ENCODE measurements at places on chromosomes 16 and 17.

DNA sequence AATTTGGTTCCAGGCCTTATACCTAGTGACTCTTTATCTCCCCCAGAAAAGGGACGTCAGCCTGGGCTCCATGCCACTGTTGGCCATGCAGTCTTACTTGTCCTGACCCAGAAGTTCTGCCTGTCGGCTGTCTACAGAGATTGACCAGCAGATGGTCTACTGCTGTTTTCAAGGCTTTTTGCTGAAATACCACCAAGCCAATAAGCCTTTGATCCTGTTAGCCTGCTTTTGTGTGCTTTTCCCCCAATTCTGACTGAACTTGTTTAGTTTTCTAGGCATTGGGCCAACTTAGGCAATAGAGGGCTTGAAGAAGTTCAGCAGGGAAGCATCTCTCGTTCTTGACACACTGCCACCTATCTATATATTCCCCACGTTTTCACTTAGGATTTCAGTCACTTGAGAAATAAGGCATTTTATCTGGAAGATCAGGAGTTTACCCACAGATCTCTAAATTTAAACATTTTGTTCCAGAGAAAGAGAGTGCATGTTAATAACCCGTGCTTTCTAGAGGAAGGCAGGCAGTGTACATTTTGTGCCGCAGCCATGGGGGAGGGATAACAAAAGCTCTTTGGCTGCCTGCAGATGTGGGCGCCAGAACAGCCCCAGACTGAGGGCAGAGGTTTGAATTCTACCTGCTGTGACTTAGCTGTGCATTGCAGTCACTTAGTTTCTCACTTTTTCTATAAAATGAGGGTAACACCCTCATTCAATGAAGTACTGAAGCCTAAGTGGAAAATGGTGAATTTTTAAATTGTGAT is 12.3 kb upstream of the CARMIL2 start:
- DNase-seq, result no peak

GRCh38 chr17:27756467-27757371 is 43.6 kb downstream of the NOS2 start:
- DNase-seq, result no peak

DNA sequence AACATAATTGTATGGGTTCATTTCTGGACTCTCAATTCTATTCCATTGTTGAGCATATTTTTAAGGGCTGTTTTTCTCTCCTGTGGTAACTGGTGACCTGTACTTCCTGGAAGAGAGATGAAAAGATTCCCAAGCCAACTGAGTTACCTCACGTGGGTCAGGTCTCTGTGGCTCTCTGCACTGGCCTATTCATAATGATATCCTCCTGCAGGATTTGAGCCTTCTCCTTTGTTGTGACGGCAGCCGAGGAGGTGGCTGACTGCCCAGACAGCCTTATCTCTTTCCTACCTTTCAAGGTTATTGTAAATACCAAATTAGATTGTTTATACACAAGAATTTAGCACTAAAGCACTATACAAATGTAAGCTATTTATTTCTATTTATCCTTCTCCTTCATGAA is 2.7 kb upstream of the ACE start:
- no peak for DNase-seq

GRCh38 chr17:50241431-50241830 is 32.8 kb upstream of the TMEM92 start:
- no peak for DNase-seq

DNA sequence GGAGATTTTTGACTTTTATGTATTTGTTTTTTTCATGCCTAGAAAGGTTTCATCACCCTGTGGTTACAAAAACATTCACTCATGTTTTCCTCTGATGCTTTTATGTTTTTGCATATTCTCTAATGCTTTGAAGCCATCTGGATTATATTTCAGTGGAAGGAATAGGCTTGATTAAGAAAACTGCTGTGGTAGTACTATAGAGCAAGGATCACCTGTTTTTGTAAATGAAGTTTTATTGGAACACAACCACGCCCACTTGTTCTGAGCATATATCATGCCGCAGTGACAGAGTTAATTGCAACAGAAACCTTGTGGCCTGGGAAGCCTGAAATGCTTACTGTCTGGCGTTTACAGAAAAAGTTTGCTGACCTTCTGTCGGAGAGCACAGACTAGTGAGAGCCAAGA is 11.5 kb downstream of the COX10 start:
- no peak for DNase-seq

GRCh38 chr16:26316683-26317464 is 625.1 kb downstream of the HS3ST4 start:
- no peak for DNase-seq

DNA sequence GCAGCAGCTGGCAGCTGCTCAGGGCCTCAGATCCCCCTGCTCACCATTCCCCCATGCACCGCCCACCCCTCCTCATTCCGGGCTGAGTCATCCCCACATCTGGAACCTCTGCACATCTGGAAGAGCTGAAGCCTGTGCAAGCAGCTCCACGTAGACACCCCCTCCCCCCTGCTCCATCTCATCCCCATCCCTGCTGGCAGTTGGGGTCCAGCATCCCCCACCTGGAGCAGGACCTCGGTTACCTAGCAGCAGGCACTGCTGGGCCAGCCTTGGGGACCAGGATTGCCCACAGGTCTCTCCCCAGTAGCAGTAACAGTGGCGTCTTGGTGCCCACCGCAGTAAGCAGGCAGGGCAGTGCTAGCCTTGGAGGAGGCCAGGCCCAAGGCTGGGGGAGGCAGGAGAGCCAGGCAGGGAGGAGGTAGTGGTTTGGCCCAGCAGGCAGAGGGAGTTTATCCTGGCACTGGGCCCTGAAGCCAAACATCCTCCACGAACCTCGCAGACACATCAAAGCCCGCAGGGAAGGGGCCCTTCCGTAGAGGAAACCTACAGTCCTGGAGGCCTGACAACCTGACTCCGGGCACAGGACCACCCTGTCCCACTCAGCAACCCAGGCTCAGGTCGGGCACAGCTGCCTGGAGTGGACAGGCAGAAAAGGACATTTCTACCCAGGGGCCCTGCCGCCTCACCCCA is 7.7 kb upstream of the TMEM92 start:
- no peak for DNase-seq

DNA sequence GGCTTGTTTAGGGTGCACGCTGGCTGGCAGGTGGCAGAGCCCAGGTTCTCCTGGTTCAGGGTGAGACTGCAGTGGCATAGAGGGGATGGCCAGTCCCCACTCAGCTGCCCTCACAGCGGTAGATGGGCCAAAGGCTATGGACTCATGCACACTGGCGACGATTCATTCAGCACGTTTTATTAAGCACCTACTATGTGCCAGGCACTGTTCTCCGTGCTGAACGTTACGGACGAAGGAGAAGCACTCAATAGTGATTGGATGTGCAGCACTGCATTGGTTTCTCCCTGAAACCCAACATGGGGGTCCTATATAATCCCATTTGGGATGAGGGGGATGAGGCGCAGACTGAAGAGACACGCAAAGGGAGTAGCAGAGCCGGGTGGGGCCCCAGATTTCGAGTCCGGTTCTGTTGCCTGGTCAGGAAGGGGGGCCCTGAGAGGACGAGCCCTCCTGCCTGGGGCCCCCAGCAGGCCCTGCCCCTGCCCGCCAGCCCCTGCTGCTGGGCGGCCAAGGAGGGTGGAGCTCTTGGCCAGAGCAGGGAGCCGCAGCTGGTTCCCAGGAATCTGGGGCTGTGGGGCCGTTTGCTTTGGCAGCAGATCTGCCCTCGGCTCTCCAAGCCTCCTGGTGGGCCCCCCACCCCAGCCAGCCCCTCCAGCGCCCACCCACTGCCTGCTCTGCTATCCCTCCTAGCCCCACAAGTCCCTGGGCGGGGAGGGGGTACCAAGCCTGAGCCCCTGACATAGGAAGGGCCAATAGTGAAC is 8.8 kb downstream of the GLIS2 start:
- no peak for DNase-seq

- DNase-seq, result no peak
These were observed 10.6 kb upstream of the TMIGD1 start for GRCh38 chr17:30344283-30345088.

DNA sequence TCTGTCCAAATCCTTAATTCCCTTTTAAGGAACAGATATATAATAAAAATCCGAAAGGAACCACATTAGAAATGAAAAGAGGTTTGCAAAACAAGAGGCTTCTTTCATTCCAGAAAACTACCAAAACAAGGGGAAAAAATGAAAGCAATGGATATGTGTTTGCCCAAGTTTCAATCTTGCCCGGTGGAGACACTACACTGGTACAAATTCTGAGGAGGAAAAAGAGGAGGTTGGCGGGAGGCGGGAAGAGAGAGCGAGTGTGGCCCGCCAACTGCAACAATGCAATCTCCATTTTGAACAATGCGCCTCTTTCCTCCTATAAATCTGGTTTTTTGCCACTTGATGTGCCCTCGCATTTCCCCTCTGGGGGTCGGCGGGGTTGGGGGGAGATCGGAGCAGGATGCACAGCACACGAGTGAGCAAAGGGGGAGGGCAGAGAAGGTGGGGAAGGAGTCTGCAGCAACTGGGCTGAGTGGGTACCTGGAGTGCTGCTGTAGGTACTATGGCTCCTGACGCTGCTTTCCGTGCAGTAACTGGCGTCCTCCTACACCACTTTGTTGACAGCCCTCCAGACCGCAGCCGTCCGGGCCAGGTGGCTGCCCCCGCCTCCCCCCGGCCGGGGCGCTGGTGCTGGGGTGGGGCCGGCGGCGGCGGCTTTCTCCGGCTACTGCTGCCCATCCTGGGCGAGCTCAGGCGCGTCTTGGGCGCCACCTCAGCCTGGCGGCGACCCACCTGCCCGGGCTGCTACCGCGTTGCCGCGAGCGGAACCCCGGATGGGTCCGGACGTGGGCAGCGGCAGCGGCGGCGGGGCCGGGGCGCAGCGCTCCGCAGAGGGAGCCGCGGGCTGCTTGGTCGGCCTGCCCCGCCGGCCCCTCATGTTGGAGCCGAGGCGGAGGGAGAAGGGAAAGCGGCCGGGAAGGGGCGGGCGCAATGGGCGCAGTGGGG is 93.8 kb upstream of the PLEKHM1 start:
- DNase-seq, result no peak

DNA sequence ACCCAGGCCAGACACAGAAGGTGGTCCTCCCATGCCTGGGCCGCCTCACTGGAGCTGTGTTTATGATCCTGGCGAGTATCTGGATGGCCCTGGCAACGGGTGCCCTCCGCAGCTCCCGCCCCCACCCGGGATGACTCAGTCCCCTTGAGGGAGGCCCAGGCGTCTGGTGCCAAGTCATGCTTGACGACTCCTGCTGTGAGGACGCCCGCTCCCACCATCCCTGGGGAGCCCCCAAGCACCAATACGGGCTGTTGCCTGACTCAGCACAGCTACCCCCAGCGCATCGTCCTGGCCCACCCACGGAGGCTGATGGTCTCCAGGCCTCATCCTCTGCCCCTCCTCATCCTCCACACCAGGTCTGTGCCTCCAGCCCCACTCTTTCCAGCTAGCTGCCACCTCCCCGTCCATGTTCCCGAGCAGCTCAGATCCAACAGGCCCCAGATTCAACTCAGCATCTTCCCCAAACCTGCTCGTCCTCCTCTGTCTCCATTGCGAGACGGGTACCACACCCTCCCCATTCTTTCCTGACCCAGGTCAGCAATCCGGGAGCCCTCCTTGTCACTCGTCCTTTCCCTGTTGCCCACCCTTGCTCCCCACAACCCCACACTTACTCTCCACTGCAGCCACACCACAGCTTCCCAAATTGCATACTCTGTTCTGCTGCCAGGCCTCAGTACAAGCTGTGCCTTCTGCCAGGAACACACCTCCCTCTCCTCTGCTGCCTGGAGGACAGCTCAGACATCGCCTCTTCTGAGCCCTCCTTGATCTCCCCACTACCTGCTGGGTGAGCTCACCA is 2.6 kb downstream of the CAMKK1 start:
- DNase-seq, result peak; percentile 48

DNA sequence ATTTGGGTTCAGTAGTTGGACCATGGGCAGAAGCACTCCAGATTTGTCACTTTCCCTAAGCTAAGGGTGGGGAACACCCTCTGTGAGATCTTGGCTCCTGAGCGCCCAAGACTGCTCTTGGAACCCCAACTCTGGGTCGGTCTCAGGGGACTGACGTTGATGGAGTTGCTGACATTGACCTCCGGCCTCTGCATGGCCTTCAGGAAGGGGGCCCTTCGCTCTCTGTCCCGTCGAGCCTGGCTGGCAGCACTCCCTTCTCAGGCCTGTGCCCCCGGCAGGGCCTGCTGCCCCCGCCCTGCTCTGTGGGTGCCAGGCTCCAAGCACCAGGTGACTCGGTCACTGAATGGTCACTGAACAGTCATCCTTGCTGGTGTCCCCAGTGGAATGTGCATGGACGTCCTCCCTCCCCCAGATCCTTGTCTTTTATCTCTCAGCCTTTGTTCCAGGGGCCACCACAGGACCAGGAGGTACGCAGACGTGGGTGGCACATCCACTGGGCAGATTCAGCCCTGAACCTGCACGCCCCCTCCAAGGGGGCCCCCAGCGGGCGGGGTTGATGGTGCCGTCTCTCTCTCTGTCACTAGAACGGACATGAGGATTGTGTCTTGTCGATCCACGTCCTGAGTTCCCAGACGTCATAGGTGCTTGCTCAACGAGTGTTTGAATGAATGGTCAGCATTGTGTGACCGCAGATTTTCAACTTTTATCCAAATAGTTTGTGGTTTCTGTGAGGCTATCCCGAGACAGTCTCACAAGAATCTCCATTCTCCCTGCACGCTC is 314.5 kb downstream of the SEC14L1 start:
- no peak for DNase-seq

DNA sequence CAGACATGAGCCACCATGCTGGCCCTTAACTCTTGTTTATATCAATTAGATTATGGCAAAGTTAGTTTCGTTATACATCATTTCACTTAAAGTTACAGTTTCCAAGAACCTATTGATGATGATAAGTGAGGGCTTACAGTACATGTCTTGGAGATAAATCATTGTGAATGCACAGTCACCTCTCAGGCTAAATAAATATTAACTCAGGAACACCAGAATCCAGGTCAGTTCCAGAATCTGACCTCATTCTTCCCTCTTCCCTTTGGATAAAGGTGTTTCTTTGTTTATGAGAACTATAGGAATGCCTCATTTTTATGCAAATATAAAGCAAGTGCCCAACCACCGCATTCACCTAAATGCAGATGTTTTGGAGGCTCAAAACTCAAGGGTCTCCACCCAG is 48.4 kb upstream of the CRYM start:
- DNase-seq, result no peak

DNA sequence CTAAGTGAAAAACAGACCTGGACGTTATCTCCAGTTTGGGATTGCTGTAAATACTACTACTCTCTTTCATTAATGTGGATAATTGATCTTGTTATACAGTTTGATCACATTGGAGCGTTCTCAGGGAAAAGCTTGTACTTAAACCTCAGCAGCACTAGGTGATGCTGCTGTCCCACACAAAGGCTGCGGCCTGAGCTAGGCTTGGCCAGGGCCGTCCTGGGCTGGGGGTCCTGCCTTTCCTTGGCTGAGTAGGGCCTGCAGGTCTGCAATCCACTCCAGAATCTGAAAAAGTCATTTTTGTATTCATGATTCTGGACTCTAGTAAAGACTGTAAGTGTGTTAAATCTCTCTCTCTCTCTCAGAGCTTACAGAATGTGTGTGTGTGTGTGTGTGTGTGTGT is 23.7 kb upstream of the PMFBP1 start:
- no peak for DNase-seq

DNA sequence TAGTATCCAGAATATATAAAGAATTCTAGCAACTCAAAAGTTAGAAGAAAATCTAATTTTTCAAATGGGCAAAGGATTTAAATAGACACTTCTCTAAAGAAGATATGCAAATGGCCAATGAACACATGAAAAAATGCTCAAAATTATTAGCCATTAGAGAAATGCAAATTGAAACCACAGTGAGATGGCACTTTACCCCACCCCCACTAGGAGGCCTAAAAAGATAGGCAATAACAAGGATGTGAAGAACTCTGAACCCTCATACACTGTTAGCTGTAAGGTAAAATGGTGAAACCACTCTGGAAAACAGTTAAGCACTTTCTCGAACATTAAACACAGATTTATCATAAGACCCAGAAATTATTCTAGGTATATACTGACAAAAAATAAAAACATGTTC is 71.4 kb upstream of the IRX6 start:
- DNase-seq, result no peak

- DNase-seq, result no peak
These were observed 8.4 kb upstream of the PLK1 start for GRCh38 chr16:23670137-23670776.

Measured in left renal cortex interstitium (tissue), 4 donors.